Activated naive CD4-positive, alpha-beta T cell (primary cell): ENCODE measurements at places on chromosomes 2 and 18.

DNA sequence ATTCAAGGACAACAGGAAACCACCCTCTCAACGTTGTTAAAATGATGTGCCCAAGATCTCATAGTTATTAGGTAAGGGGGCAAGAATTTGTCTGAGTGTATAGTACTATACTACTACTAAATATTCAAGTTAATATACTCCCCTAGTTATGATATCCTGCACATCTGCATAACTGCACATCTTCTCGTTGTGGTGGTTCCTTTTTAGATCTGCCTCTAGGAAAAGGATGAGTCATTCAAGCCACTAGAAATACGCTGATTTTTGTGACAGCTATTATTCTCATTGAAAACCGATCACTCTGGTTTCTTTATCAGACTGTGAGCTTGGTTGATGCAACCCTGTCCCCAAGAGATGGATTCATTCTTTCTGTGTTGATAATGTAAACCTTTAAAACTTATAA, 1067.0 kb upstream of the FANCL start:
- no peak for DNase-seq

DNA sequence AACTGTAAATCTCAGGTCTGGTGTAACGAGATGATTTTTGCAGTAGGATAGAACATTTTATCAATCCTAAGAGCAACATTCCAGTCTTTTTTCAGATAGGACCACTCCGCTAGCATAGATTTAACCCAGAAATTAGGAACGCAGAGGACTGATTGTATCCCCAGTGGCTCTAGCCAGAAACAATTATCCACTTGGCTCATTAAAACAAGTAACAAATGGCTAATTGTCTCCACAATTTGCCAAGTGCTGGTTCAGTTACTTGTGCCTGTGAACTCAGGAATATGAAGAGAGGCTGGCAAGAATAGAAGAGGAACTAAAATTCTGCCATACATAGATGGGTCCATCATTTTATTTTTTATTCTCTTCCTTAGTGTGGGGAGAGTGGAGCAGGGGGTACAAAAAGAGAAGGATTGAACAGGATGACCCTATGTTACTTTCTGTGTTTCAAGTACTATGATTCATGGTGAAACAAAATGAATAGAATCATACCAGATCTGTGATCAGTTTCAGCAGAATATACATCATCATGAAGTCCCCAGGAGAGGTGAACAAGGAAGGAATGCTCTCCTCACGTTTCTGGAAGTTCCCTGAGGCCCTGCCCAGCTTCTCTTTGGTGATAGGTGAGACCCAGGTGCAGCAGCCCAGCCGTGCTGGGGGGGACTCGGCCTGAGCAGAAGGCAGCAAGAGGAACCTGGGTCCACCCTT, 121.6 kb downstream of the ARL4C start:
- no peak for DNase-seq

- no peak for DNase-seq
Observed at GRCh38 chr2:183123959-183124221, 353 bp upstream of the NUP35 start.

- DNase-seq = no peak
Observed at GRCh38 chr2:121263996-121264715, 20.8 kb downstream of the TFCP2L1 start.

DNA sequence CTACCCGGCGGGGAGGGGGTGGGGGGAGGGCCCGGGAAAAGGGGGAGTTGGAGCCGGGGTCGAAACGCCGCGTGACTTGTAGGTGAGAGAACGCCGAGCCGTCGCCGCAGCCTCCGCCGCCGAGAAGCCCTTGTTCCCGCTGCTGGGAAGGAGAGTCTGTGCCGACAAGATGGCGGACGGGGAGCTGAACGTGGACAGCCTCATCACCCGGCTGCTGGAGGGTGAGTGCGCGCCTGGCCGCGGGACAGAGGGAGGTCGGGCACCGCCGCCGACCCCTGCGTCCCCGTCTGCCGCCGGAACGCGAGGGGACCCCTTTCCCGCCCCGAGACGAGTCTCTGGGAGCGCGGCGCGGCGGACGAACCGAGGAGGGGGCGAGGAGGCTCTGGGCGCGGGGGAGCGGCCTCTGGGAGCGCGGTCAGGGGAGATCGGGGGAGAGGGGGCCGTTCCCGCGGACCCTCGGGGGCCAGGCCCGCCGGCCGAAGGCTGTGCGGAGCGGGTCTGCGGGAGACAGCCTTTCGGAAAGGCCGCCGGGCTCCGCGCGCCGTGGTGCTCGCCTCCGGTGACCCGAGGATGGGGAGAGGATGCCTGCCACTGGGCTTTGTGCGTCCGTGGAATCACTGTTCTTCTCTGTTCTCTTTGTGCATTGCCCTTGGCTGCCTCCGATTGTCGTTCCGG, 463 bp downstream of the PPP1CB start:
- peak; percentile 73 for DNase-seq

- DNase-seq = no peak
Observed at GRCh38 chr2:80068038-80068731, 236.4 kb downstream of the LRRTM1 start.

DNA sequence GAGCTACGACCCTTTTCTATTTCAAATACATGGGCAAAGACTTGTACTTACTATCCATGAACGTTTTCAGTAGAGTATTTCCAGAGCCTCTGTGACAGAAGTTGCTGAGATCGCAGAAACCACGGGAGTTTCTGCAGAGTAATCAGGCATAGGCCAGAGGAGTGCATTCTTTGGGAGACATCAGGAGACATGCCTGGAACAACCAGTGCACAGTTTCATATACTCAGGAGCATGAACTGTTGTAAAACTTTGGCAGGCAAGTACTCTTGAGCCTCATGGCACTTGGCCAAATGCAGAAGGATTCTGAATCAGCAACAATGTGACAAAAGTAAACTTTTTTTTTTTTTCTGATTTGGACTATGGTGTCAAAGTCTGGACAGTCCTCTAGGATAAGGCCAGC, 307.1 kb downstream of the GRB14 start:
- DNase-seq = no peak

GRCh38 chr2:200795028-200795440, 16.7 kb upstream of the BZW1 start:
- DNase-seq = no peak

DNA sequence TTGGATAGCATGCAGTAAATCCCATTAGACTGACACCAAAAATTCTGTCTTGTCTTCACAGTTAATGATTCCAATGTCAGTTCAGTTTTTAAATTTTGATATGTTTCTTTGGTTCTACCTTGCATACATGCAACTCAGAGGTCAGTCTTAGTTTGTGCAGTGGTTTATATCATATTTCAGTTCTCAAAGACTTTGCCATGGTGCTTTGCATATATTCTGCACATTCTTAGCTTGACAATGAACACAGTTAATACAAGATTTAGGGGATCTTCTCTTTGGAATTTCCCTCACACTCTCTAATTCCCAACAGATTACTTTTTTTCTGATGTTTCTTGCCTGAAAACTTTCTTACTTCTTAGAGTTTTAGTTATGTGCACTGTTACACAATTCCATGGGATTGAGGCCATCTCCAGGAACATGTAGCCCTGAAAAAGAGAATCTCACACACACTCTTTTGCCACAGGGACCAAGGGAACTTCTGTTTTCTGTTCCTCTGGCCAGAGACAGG, 17.3 kb downstream of the NOL4 start:
- DNase-seq = no peak

GRCh38 chr18:33755391-33755790, 177.4 kb downstream of the ASXL3 start:
- DNase-seq = no peak

DNA sequence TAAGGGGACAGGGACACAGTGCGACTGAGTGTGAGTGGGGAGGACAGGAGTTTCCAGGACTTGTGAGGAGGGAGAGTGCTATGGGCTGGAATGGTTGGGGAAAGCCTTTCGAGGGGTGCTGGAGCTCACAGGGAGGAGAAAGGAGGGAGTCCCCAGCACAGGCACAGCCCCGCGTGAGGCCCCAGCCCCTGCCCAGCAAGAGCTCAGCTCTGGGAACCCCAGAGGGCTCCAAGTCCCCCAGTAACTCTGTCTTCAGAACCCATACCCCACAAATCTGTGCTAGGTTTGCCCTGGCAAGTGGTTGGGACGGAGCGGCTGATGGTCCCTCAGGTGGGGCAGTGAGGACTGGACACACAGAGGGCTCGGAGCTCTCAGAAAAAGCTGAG, 75.4 kb downstream of the SFXN5 start:
- no peak for DNase-seq
